ENCODE measurements at places on chromosomes 5 and 9.

GRCh38 chr5:117084067-117084466, 509.4 kb upstream of the SEMA6A start:
- no peak for DNase-seq

DNA sequence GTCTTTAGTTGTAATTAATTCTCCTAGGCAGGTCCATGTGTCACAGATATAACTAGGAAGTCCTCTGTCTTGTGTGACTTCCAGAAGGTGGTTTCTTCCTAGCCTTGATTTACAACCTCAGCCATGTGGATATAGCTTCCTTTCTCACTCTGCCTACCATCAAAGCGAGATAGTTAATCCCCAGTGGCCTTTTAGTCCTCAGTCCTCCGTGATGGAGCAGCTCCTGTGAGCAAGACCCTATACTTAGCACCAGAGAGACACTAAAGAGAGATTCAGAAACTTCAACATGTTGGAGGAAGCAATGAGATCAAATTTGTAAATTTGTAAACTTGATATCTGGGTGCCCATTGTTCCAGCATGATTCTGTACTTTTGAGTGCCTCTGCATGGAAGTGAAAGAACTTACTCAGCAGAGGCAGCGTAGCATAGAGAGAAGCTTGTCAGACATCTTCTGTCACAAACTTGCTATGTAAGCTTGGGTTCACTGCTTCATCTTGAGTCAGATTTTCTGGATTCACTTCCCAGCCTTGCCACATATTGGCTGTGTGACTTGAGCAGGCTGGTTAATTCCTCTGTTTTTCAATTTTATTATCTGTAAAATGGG, 170.2 kb upstream of the NR3C1 start:
- no peak for DNase-seq

DNA sequence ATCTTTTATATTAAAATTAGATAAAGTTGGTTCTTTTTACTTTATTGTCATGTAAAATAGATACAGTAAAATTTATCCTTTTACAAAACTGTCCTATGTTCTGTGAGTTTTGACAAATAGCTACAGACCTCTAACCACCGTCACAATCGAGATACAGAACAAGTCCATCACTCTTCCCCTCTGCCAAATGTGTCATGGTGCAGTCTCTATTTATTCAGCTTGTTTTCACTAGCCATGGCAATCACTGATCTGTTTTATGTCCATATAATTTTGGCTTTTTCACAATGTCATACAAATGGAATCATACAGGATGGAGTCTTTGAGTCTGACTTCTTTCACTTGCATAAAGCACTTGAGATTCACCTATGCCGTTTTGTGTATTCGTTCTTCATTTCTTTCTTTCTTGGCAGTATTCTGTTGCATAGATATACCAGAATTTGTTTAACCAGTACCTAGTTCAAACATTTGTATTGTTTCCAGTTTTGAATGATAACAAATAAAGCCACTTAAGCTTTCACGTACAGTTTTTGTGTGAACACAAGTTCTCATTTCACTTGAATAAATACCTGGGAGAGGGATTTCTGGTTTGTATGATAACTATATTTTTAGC, 273.2 kb upstream of the MPDZ start:
- no peak for DNase-seq

DNA sequence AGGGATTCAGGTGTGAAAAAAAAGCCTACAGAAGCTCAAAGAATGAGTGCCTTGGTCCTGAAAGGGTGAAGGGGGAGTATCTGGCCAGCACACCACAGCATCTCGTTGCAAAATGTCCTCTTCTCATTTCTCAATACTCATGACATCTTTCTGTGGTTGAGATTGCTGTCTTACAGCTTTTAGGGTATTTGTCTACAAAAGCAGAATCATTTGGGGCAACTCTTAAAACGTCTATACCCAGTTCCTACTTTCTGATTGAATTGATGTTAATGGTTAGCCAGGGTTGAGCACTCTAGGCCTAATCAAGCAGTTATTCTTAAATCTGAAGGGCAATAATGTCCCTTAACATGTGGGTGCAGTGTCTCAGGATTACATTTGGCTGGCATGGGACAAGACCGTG, 21.2 kb upstream of the PCSK5 start:
- no peak for DNase-seq

- no peak for DNase-seq
These were observed 50.2 kb downstream of the CARTPT start for GRCh38 chr5:71769287-71769686.

- DNase-seq = no peak
These were observed 13.3 kb downstream of the PHF2 start for GRCh38 chr9:93589688-93590087.

GRCh38 chr5:38935437-38935836, 89.6 kb downstream of the OSMR start:
- DNase-seq = no peak

- no peak for DNase-seq
These were observed 43.8 kb downstream of the STOM start for GRCh38 chr9:121326130-121326838.

Data from activated T-helper 1 cell treated with anti-CD3 and anti-CD28 coated beads, Interleukin-2, amount 50 U/mL, for 16 hours (primary cell).